Aorta (tissue), 5 donors: ENCODE measurements at places on chromosomes 6 and 20. TPM values are rescaled to one million over a fixed set of nuclear protein-coding genes. Genes with fewer than 3 reads are reported as not detected.

Gene OVOL2
- total RNA-seq, result not detected

DNA sequence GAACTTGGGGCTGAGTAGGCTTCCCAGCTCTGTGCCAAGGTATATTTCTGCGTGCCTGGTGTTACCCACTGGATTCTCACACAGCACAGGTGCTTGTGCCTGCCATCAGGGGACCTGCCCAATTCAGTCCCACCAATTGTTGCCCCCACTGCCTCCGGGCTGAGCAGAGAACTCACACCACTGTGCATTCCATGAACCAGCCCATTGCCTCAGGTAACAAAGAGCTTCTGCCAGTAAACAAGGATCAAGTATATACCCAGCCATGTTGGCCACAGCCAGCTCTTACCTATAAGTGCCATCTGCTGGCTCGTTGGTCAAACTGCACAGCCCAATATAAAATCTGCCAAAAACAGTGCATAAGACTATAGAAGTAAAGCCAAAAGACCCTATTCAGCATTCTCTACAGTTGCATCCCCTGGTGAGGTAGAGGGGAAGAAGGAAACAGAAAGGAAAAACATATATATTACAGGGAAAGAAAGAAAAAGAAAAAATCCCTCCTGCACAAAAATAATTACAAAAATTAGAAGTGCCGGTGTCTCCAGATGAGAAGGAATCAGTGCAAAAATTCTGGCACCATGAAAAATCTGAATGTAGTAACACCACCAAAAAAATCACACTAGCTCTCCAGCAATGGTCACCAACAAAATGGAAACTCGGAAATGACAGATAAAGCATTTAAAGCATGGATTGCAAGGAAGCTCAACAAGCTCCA is 241.4 kb downstream of the IBTK start:
- H3K4me1 ChIP-seq, result no peaks in the 10 kb centered on the region
- H3K27ac ChIP-seq, result no peak overlapping the region
- H3K27me3 ChIP-seq, result no peaks in the 10 kb centered on the region
- no peaks in the 10 kb centered on the region for H3K36me3 ChIP-seq
- DNase-seq, result peak; percentile 48

DNA sequence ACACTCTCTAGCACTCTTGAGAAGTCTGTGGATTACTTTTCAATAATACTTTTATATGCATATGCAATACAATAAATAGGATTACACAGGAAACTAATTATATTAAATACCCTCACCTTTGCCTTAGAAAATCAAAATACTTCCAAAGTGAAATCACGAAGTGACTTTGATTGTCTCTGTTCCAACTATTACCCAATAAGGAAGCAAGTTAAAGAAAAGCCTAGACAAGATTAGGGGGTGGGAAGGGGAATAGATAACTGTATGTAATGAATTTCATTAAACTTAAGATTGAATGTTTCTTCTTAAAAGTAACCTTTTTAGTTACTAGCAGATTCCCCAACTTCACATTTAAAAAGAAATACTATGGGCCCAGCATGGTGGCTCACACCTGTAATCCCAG is 66.6 kb upstream of the SOX4 start:
- no peak for DNase-seq
- no peaks in the 10 kb centered on the region for H3K27me3 ChIP-seq

Gene CD24
- total RNA-seq, result 8.0 TPM

- no peaks in the 10 kb centered on the region for H3K36me3 ChIP-seq
- H3K27me3 ChIP-seq, result no peaks in the 10 kb centered on the region
- no peak overlapping the region for H3K4me3 ChIP-seq
- no peak overlapping the region for H3K27ac ChIP-seq
- H3K4me1 ChIP-seq, result no peaks in the 10 kb centered on the region
- no peak for DNase-seq
Observed at GRCh38 chr6:108083349-108083748, 8.8 kb upstream of the OSTM1 start.

DNA sequence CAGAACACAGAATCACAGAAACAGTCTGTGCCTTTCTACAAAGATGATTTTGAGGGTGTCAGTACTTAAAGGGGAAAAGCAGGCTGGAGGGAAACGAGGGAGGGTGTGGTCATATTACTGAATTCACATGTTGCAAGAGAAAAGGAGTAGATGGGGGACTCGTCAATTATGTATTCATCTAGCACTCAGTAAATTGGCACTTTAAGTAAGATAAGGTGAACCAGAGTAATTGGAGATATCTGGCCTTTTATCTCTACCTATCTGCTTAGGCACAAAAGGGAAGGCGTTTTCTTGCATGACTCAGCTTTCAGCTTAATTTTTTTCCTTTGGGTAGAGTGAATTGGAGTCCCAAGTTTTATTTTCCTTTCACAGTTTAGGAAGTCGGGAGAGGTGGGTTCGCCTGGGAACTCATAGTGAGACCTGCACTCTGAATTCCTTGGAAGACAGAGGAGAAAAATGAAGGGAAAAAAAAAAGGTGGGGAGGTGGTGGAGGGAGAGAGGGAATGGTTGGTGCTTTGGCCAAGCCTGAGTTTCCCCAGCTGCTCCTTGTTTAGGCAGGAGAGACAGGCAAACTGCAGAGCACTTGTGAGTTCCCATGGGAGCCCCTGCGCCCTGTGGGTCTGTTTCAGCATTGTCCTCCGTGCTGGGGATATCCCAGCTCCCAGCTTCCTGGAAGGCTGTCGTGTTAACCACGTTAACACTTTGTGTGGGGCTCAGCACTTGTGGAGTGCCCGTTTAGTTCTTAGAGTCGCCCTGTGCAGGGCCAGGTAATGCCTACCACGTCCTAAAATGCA is 19.7 kb upstream of the GTSF1L start:
- no peaks in the 10 kb centered on the region for H3K4me1 ChIP-seq
- H3K27me3 ChIP-seq, result no peaks in the 10 kb centered on the region
- DNase-seq, result no peak
- no peaks in the 10 kb centered on the region for H3K36me3 ChIP-seq
- H3K27ac ChIP-seq, result no peak overlapping the region
- H3K4me3 ChIP-seq, result no peak overlapping the region

Gene CDH22
- not detected for total RNA-seq

GRCh38 chr6:7697820-7698623 is 27.9 kb upstream of the BMP6 start:
- no peaks in the 10 kb centered on the region for H3K36me3 ChIP-seq
- H3K27me3 ChIP-seq, result no peaks in the 10 kb centered on the region
- H3K27ac ChIP-seq, result no peak overlapping the region
- H3K4me1 ChIP-seq, result no peaks in the 10 kb centered on the region

Gene GID8
- 23.7 TPM for total RNA-seq

DNA sequence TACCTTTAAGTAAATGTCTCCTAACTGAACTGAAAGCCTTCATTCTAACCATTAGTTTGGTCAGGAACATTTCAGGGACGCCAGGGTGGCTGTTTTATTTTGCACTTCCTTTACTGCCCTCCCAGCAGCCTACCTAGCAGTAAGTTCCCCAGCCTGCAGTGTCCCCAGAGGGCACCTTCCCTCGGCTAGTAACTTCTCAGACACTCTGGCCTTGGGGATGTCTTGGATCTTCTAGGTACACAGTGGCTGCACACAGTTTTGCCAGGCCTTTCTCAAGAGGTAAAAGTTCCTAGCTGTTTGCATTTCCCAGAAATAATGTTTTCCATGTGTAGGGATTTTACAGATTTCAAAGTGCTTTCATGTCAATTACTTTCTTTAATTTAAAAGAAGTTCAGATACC is 378 bp upstream of the LAMA2 start:
- no peak for DNase-seq
- no peaks in the 10 kb centered on the region for H3K4me1 ChIP-seq
- H3K27me3 ChIP-seq, result no peaks in the 10 kb centered on the region
- H3K36me3 ChIP-seq, result no peaks in the 10 kb centered on the region
- peak overlapping the region; percentile 31 for H3K27ac ChIP-seq

DNA sequence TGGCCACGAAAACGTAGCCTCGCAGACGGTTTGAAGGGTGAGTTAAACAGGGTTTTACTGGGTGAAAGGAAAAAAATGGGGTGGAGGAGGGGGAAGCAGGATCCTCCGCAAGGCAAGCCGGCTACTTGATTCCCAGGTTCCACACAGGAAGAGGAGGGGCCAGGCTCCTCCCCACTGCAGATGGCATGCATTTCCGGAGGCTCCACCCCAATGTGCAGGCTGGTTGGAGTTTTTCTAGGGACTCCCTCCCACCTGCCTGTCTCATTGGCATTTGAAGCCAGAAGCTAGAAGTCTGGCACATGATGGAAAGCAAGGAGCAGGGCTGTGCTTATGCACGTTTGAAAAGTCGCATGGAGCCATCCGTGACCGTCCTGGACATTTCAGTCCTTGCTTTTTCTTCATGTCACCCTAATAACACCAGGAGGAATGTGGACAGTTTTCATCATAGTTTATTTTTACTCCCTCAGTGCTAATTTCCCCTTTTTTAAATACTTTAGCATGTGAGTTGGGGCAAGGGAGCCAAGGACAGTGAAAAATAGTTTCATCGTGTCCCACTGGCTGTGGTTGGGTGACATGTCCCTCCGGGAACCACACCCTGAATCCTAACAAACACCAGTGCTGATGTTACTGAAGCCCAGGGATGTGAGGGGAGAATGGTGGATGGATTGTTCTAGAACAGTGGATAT is 100.1 kb upstream of the INSM1 start:
- no peaks in the 10 kb centered on the region for H3K36me3 ChIP-seq
- H3K4me3 ChIP-seq, result no peak overlapping the region
- no peak overlapping the region for H3K27ac ChIP-seq
- H3K4me1 ChIP-seq, result no peaks in the 10 kb centered on the region
- no peaks in the 10 kb centered on the region for H3K27me3 ChIP-seq

Gene ANKRD60
- not detected for total RNA-seq
